ENCODE measurements at places on chromosomes 3 and 15.

DNA sequence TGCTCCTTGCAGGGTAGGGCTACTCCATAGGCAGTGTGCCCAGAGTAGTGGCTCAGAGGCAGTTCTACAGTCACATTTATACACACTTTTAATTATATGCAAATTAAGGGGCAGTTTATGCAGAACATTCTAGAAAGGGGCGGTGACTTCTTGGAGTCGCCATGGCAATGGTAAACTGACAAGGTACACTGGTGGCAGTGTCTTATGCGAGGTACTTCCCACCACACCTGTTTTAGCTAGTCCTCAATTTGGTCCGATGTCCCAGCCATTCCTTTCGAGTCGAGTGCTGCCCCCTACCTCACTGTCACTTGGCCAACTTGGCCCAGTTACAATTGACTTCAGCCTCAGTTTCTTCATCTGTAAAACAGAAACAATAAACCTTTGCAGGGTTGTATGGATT, 3.8 kb upstream of the IRAK2 start:
- DNase-seq: no peak

DNA sequence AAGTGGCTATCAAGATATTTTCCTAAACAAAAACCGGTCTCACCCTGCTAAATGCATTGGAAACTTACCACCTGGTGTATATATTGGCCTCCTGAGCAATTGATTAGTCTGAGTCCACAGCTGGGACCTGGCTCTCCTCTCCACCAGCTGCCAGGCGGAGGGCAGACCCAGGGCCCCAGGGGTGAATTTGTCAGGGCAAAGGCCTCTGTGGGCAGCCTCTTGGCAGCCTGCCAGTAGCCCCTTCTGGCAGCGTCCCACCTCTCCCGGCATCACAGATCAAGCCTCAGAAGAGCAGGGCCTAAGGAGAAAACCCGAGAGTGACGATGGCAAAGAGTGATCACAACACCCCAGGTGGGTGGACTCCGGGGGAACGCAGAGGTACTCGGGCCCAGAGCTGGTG, 43.0 kb upstream of the IDH2 start:
- no peak for DNase-seq

DNA sequence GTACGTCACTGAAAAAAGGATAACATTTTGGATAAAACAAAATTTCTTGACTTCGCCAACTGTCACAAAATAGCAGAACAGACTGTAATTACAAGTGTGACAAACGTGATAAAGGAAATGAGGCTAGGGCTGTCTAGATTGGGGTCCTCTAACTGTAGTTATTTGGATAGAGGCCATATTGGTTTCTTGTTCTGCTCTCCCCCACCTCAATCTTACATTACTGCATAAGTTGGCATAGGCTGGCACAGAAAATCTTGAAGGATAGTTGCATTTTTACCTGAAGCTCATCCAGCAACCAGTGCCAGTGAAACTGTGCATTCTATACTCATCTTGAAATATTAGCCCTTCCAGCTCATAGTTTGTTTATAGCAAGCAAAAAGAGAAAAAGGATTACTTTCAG, 84.6 kb downstream of the ITPR1 start:
- no peak for DNase-seq

DNA sequence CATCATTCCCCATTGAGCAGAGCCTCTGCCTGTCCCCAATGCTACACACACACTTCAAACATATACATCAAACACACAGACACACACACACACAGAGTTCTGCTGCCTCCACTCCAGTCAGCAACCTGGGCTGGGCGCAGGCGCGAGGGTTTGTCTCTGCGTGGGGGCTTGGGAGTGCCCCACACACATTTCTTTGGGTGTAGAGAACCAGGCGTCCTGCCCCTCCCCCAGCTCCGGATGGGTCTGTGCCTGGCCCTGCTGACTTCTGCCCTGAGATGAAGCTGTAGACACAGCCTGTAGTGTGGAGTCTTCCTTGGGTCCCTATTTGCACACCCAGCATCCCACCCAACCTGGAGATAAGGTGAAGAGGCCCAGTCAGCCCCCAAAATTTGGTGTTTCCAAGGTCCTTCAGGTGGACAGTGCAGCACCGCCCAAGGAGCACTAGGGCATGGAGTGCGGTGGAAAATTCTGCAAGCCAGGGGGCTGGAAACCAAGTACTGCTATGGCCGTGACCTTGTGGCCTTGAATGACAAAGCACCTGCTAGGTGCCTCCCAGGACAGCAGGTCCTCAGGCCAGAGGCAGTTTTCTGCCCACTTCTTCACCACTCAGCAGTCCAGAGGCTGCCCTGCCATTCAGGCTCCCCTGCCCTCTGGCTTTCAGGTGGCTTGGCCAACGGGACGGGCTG, 26.8 kb downstream of the FBXW12 start:
- DNase-seq: peak; percentile 19
